ENCODE measurements at places on chromosomes 11 and 22. TPM values are rescaled to one million over a fixed set of nuclear protein-coding genes. Genes with fewer than 3 reads are reported as not detected.

C22orf31 gene
- total RNA-seq = not detected

CHRDL2 gene
- not detected for total RNA-seq

UBE2L3 gene
- total RNA-seq = 34.4 TPM

NECTIN1 gene
- total RNA-seq = 5.2 TPM

GRAP2 gene
- total RNA-seq = not detected

SPTBN2 gene
- total RNA-seq = 26.3 TPM

NXPE4 gene
- total RNA-seq = not detected

KRTAP5-7 gene
- not detected for total RNA-seq

CBX7 gene
- total RNA-seq = 1.3 TPM

BIRC3 gene
- total RNA-seq = 7.9 TPM

NAALAD2 gene
- 0.61 TPM for total RNA-seq

PRG2 gene
- not detected for total RNA-seq

MMP8 gene
- not detected for total RNA-seq

EIF3M gene
- total RNA-seq = 580 TPM

MUC2 gene
- not detected for total RNA-seq

CCDC81 gene
- 1.2 TPM for total RNA-seq

MYRF gene
- 0.97 TPM for total RNA-seq

APLNR gene
- total RNA-seq = not detected

WNT7B gene
- total RNA-seq = under 0.01 TPM

OLFML1 gene
- total RNA-seq = 2.9 TPM

JAML gene
- total RNA-seq = 1.2 TPM

HEPN1 gene
- total RNA-seq = not detected

ZNF215 gene
- total RNA-seq = 7.1 TPM

P2RX6 gene
- total RNA-seq = under 0.01 TPM

SERHL2 gene
- total RNA-seq = 1.9 TPM

MS4A12 gene
- total RNA-seq = not detected

PIWIL4 gene
- total RNA-seq = 0.32 TPM

SEPTIN3 gene
- not detected for total RNA-seq

OR5P2 gene
- total RNA-seq = not detected

GSTT2B gene
- total RNA-seq = 1.3 TPM

OR10D3 gene
- not detected for total RNA-seq

CAPRIN1 gene
- total RNA-seq = 154 TPM

MAJIN gene
- not detected for total RNA-seq

SLC25A18 gene
- total RNA-seq = not detected

MTFP1 gene
- 62.7 TPM for total RNA-seq

LINC01488 gene
- not detected for total RNA-seq

VEGFB gene
- total RNA-seq = 7.6 TPM

Data from epithelial cell of umbilical artery (primary cell).